ENCODE measurements at places on chromosomes 11 and 22.

DNA sequence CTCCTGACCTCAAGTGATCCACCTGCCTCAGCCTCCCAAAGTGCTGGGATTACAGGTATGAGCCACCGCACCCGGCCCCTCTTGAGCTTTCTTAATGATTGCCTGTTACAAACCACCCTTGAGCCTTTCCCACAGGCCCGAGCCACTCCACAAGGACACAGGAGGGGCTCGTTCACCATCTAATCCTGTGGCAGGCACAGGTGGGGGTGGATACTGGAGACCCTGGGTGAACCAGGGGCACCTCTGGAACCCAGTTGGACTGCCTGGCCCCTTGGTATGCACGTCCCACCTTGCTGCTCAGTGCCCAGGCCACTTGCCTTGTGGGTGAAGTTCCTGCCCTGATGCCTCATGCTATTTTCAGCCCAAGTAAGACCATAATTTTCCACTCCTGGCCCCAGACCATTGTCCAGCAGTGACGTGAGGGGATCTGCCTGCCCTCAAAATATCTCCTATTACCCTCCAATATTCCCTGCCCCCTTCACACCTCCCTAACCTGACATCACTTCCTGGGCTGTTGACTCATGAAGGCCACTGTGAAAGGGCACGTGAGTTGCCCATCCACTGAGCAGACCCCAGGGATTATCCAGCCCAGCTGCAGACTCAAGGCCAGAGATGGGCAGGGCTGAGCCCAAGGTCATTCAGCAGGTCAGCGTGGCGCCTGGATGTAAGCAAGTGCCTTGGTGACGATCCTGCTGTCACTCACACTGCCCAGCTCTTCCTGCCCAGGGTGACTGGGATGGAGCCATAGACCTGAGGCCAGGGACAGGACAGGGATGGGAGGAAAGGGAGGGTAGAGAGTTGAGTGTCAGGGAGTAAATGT is 19.6 kb downstream of the P2RY2 start:
- no peak for DNase-seq

DNA sequence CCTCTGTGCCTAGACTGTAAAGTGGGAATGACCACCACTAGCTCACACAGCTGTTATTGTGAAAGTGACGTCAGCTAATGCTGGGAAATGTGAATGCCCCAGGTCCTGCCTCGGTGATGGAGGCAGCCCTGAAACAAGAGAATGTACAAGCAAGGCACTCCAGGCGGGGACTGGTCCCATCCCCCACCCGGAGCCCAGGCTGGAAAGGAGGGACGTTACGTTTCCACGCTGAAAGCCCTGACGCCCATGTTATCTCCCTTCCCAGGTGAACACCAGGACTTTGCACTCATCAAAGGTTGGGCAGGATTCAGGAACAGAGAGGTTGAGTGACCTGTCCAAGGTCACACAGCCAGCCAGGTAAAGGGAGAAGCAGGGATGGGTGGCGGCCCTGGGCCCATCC is 784 bp downstream of the SULT4A1 start:
- no peak for DNase-seq

DNA sequence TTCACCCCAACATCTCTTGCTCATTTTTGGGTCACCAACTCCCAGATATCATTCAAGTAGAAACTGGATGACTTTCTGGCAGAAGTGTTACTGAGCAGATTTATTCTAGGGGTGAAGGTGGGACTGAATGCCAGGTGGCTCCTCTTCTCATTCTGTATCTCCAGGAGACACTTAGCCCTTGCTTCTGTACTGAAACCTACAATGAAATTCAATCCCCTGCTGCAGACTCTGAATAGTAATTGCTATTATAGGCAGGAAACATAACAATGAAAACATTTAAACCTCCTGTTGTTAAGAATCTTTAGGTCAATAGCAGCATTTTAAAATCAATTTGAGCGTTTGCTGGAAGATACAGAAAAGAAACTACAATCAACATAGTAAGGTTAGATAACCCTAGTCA is 879.4 kb upstream of the TENM4 start:
- no peak for DNase-seq

DNA sequence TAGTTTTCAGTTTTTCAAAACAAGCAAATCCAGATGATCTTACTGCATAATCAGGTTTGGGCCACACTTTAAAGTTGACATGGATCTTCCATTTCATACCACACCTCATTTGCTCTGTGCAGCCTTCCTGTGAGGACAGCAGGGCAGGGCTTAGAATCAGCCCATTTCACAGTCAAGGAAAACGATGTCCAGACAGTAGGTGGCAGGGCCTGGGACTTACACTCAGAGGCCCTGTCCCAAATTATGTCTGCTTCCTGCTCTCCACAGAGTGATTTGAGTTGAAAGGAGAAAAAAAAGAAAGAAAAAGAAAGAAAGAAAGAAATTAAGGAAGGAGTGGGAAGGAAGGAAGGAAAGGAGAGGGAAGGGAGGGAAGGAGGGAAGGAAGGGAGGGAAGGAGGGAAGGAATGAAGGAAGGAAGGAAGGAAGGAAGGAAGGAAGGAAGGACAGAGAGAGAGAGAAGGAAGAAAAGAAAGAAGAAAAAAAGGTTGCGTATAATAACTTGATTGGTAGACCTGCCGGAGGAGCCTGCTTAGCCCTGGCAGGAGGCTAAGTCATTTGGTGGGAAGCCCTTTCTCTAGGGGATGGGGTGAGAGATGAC is 23.6 kb downstream of the TSKU start:
- DNase-seq, result no peak

DNA sequence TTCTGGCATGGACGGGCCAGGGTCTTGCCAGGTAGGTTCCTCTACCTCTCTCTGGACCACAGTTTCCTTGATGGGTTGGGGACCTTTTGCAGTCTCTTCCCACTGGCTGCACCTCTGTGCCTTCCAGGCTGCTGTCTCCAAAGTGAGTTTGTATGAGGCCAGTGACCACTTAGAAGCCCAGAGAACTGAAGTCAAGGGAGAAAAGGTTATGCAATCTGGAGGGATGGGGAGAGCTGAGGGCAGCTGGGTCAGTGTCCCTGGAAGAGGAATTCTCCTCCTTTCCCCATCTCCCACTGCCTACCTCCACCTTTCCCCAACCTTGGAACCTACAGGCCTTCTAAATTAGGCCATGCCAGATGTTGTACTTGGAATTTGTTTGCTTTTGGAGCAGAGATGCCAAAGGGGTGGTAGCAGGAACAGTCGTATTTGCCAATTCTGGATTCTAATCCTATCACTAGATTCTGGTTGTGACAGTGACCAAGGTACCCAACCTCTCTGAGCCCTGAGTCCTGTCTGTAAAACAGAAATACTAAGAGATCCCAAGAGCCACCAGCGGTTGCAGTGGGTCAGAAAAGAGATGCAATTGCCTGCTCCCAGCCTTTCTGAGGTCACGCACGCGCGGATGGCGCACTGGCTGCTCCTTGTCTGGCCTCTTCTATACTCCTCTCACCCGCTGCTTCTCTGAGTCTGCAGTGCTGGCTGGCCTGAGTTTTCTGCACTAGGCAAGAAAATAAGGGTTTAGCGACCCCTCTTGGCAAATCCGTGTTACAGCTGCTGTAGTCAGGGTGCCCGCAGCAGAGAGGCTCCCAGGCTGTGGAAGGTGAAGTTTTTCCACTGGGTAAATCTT is 10.7 kb upstream of the ACCSL start:
- peak; percentile 73 for DNase-seq

DNA sequence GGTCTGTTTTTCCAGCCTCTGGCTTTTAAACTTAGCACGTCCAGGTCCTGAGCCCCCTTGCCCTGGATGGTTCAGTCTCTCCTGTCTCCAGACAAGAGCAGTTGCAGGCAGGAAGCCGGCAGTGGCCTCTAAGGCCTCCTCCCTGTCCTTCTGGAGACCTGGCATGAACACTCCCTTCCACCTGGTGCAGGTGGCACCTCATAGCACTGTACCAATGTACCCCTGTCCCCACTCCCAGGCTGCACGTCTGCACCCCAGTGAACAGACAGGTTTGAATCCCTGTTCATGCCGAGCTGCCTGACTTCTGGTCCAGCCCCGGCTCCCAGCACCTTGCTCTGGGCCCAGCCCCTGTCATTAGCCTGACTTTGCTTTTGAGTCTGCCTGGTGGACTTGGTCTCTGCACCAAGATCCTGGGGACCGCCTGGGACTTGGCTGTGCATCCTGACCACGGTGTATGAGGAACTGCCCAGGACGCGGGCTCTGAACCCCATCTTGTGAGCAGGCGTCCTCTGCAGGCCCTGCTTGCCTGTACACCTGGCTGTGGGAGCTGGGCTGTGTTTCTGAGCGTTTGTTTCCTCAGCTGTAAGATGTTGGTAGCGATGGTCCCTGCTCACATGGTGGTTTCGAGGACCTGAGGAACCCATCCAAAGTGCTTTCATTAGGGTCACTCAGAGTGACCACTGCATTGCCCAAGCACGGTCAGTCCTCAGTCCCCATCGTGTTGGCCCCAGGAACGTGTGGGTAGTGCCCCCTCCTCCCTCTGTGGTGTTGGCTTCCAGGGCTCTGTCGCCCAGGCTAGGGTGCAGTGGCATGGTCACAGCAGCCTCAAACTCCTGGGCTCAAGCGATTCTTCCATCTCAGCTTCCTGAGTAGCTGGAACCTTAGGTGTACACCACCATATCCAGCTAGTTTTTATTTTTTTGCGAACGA is 75.0 kb upstream of the SHANK2 start:
- DNase-seq, result no peak

DNA sequence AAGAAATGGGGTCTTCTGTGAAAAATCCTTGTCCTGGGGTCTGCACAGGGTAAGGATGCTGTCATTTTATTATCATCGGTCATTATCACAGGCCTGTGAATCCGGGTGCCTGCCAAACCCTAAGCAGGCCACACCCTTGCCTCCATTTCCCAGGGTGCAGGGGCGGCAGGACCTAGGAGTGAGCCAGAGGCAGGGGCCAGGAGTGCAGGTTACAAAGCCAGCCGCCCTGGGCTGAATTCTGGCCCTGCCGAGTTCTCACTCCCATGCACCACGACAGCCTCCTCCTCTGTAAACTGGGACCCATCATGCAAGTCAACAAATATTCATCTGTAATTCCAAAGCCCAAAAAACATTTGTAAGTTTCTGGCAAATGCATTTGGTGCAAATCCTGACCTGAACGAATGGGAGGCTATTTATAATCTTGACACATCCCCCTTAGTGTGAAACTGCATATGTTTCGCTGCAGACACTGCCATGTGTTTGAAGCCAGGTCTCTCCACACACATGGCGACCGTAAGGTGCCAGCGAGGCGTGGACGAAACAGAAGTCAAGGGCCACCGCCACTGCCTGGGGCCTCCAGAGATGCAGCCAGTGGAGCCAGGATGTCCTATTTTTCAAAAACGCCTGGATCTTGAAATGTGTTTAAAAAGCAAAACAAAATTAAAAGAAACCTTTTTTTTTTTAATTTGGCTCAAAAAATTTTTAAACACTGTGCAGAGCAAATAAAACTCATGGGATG is 6.7 kb downstream of the CD5 start:
- no peak for DNase-seq

Data from renal pelvis (tissue), 12 donors.